ENCODE measurements at places on chromosomes 13 and 19.

GRCh38 chr13:83691966-83692365 lies 190.3 kb downstream of the SLITRK1 start:
- no peak for ATAC-seq

DNA sequence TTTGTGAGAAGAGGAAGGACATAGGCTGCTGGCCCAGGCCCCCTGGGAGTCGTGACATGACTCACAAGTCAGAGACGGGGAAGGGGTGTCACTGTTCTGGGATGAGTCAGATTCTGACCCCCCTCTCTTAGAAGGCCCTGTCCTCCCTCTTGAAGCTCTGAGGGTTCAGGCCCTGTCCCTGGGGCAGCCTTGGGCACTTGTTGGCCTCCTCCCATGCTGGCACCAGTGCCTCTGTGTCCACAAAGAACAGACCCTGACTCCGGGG lies 2.7 kb upstream of the CEACAM7 start:
- no peak for ATAC-seq

DNA sequence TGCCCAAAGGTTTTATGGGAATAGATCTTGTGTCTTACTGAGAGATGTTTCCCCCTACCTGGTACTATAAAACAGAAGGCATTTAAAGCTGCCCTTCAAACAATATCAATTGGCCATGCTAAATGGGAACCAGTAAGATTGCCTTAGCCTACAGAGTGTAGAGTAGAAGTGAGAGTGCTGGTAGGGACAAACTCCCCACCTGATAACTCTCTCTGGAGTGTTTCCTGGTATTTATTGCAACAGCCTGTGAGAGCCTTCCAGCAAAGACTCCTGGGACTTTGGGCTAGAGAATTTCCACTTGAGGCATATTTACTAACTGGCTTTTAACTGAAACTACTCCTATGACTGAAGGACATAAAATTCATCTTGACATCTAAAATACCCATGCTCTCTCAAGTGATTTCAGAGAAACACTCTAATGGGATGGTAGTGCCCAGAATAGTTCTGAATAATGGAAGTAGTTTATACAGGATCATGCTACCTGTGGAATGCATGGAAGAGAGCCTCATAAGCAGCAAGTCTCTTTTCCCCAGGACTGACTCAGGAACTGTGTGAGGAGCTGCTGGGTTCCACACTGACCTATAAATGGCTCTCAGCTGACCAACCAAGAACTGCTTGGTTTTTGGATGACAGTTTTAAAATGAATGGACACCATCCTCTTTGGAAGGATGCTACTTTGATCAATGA lies 132.7 kb upstream of the SLITRK5 start:
- ATAC-seq: no peak

DNA sequence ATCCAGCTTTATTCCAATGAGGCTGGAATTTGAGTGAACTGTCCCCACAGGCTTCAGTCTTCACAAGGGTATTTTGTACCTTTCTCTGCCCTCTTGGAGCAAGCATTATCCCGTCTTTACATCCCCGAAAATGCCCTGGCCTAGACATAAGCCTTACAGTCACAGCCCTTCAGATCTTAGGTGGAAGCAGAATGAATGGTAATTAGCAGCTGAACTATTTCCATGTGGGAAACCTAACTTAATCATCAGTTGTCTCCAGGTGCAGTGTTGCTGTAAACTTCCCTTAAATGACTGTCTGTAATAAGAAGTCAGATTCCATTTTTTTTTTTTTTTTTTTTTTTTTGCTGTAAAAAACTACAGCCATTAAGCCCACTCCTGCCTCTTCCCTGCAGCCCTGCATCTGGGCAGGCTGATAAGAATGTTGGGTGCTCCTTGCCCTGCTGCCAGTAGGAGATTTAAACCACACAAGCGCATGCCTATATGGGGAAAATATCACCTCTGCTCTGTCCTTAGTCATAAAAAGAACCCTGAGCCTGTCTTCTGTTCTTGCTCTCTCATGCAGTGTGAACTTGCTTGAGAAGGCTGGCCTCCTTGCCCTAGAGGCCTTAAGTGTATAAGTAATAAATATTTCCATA lies 426.8 kb upstream of the SLITRK5 start:
- no peak for ATAC-seq
